Lower lobe of right lung (tissue), 2 donors: ENCODE measurements at places on chromosomes 11 and 22. TPM values are rescaled to one million over a fixed set of nuclear protein-coding genes. Genes with fewer than 3 reads are reported as not detected.
A peak's percentile ranks its signal among the peaks of the same experiment; 100 is the strongest.

GRCh38 chr11:57403802-57404147, 13.3 kb upstream of the PRG2 start:
- DNase-seq: no peak

DNA sequence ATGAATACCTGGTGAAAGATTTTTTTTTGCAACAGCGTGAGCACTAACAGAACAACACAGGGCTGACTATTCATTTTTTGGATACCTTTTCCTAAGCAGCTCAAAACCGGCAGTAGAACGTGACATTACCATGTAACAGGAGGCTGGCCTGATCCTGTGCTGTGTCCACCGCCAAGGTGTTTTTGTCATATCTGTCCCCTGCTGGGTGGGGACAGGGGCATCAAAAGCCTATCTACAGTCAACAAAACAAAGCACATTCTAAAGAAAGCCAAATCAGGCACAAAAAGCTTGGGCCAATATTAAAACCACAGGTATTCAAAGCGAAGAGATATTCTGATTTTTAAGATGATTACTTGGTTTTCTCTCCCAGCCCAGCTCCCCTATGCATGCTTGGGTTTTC, 151.2 kb downstream of the LRRC4C start:
- no peak for DNase-seq

- DNase-seq: peak; percentile 60
Observed at GRCh38 chr22:37746366-37747079, 49.7 kb downstream of the TRIOBP start.

SMCO4 gene
- total RNA-seq: 73.5 TPM

ABTB2 gene
- total RNA-seq: 2.7 TPM
